Osteocyte (in vitro differentiated cells): ENCODE measurements at places on chromosomes 12 and 14. TPM values are rescaled to one million over a fixed set of nuclear protein-coding genes. Genes with fewer than 3 reads are reported as not detected.

- no peak for DNase-seq
Measured at GRCh38 chr12:121781998-121782979, 11.2 kb downstream of the RHOF start.

- DNase-seq: no peak
Measured at GRCh38 chr14:73173092-73173735, 36.9 kb downstream of the PSEN1 start.

The RIPK3 gene
- 0.78 and 1.3 TPM in 2 replicates for total RNA-seq

The PMEL gene
- 1.0 and 1.4 TPM in 2 replicates for total RNA-seq
